ENCODE measurements at places on chromosomes 5 and 9.
A peak's percentile ranks its signal among the peaks of the same experiment; 100 is the strongest.

DNA sequence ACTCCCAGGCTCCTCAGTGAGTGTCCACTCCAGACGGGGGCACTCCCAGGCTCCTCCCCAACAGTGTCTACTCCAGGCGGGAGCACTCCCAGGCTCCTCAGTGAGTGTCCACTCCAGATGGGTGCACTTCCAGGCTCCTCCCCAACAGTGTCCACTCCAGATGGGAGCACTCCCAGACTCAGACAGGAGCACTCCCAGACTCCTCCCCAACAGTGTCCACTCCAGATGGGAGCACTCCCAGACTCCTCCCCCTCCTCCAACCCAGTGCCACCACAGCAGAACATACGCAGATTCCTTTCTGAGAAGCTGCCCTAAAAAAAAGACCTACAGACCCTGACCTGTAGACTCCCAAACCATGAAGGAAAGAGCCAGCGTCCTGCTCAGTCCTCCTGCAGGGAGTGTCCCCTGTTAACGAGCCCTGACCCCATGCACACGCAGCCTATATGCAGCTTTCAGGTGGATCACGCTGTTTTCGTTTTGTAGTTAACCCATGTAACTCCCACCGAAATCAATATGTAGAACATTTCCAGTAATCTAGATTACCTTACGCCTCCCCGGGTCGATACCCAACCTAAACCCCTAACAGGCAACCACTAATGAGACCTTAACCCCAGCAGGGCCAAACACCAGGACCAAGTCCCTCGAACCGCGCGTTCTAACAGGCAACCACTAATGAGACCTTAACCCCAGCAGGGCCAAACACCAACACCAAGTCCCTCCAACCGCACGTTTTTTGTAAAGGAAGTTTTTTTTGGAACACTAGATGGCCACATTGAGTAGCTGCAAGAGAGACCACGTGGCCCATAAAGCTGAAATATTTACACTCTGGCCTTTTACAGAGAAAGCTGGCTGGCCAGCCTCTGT lies 15.7 kb downstream of the PNPLA7 start:
- DNase-seq: no peak

- DNase-seq: no peak
These were observed 49.0 kb downstream of the NPR3 start for GRCh38 chr5:32760091-32760509.

- no peak for DNase-seq
These were observed 74.8 kb downstream of the ST8SIA4 start for GRCh38 chr5:100828071-100828897.

- DNase-seq: peak; percentile 74
These were observed 63.3 kb downstream of the FREM1 start for GRCh38 chr9:14846871-14847311.
